Activated CD4-positive, CD25-positive, alpha-beta regulatory T cell treated with anti-CD3 and anti-CD28 coated beads, Interleukin-2, amount 50 U/mL, for 16 hours (primary cell): ENCODE measurements at places on chromosomes 13 and 19.

DNA sequence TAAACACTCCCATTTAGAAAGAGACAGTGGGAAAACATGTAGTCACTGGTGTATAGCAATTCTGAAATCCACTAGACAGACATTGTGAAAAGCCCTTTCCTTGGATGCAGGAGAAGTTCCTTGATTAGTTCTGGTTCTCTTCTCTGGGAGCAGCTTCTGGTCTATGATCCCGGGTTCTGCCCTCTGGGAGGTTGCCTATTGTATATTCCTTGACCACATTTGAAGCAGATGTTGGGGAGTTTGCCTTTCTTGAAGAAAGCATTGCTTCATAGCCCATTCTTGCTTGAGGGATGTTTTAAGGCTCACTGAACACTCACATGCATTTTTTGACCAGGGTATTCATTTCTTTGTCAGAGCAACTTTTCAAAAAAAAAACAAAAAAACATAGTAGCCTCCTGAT is 211.9 kb downstream of the NDFIP2 start:
- no peak for DNase-seq

DNA sequence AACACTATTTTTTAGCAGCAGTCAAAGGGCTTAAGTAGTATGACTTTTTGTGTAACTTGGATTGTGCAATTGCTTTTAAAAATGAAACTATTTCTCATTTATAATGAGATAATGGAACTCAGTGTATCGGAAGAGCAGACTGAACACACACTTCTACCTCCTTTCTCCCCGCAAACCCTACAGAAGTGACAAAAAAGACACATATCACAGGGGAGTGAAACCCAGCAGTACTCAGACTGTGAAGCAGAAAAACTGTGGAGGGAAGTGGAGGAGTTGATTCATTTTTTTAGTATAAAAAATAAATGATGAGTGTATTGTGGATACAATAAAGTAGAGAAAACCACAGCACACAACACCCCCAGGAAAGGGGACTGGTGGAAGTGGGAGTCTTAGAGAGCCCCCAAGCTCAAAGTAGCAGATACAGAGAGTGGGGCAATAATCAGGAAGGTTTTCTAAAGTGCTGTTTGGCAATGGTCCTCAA is 9.7 kb downstream of the LPAR6 start:
- DNase-seq: no peak

DNA sequence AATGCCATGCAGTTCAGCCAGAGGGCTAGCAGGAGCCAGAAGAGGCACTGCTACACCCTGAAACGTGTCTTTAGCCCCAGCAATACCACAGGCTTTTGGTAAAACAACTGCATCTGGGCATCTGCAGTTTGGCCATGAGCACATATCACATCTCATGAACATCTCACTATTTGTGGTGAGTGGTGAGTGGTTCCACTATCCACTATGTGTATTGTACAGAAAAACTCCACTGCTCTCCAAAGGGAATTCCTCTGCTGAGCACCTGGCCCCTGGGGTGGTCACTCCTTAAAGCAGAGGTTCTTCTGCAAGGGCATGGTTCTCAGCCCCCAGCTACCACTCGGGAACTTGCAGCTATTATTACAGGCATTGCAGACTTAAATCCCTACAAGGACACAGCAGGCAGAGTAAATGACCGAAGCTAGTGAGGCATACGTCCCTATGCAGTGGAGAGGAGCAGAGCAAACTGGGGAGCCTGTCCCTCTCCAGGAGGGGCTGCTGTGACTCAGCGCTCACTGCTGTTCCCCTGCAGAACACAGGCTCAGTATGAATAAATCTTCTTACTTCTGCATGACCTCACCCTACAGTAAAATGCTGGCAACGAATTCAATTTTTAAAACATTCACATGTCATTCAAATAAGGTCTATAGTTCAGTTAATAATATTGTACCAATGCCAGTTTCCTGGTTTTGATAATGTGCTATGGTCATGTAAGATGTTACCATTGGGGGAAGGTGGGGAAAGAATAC is 332.4 kb upstream of the ZNF507 start:
- DNase-seq: no peak

DNA sequence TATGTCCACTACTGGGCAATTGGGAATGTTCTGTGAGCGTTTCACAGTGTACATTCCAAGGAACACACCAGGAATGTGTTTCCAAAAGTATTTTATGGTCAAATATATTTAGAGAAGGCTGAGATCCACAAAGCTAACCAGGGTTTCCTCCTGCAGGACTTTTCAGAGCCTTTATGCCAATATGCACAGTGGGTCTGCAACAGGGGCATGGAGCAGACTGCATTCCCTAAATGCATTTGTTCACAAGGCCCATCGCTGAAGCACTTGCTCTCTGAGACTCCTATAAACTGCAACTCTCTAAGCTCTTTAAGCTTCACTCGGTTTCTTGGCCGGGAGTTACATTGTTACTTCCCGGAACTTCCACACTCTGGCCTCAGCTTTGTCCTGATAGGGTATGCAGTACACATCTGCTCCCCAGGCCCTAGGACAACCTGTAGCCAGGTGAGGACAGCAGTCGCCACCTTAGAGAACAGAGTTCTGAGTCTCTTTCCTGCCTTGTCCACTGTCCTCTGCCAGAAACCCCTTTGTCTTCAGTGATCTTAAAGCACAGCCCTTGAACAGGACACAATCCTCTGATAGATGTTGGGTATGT is 33.5 kb downstream of the FBN3 start:
- no peak for DNase-seq

GRCh38 chr13:110046811-110047210 is 260.1 kb downstream of the COL4A1 start:
- no peak for DNase-seq

DNA sequence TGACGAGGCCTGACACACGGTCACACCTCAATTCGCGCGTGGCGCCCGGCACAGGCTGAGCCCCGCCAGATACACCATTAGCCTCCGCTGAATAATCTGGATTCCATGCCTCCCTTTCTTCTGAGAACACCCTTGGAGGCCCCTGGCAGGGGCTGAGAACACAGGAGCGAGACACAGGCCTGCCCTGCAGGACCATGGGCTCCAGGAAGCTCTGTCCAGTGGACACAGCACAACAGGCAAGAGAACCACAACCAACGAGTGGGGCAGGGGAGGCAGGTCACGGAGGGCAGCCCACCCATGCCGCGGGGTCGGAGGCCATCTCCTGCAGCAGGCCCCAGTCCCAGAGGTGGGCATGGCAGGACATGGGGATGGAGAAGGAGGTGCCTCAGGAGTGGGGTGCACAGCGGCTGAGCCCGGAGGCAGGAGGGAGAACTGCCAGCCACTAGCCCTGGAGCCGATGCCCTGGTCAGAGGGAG is 75.8 kb upstream of the C13orf46 start:
- no peak for DNase-seq

DNA sequence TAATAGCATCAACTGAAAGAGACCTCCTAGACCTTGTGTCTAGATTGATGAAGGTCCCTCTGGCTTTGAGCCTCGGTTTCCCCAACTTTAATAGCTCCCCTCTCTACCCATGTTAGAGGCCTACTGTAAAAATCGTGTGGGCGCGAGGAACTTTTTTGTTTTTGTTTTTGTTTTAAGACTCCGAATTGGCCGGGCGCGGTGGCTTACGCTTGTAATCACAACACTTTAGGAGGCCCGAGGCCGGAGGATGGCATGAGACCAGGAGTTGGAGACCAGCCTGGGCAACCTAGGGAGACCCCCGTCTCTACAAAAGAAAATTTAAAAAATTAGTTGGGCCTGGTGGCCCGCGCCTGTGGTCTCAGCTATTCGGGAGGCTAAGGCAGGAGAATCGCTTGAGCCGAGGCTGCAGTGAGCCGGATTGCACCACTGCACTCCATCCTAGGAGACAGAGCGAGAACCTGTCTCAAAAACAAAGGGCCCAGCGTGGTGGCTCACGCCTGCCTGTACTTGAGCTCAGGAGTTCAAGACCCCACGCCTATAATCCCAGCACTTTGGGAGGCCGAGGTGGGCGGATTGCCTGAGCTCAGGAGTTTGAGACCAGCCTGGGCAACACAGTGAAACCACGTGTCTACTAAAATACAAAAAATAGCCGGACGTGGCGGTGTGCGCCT is 858 bp upstream of the PPP6R1 start:
- no peak for DNase-seq

DNA sequence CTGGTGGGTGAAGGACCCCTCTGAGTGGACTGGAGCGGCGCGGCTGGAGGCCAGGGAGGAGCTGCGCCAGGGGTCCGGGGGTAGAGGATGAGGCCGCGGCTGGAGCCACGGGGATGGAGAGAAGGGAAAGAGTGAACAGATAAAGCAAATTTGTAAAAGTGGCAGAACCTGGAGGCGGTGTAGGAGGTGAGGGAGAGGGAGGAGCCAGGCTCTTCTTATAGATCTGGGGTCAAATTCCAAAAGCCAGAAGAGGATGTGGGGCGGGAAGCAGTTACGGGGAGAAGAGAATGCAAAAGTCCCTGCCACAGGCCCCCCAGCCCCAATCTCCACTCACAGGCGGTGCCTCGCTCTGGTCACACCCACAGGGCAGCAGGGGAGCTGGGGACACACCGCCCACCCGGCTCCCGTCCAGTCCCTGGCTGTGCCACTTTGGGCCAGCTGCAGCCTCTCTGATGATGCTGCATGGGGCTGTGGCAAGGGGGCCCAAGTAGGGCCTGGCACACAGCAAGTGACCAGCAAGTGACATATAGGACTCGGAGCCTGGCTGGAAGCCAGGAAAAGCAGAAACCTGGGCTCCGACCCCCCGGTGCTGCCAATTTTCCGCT is 11.1 kb downstream of the LRRC4B start:
- DNase-seq: no peak

DNA sequence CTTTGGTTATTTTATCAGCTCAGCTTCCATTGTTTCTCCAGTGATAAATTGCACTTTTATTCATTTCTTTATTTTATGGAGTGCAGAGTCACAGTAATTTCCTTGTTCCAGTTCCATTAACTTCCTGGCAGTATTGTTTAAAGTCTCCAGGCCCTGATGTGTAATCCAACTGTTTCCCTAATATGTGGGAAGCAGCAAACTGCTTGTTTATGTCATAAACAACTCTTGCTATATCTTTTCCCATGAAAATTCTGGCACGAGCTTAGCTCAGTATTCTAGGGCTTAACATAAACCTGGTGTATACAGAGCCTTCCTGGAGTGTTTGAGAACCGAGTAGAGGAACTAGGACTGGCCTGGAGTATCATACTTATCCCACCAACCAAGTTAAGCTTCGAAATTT is 83.5 kb upstream of the ARGLU1 start:
- no peak for DNase-seq

GRCh38 chr13:29883941-29884518 is 33.6 kb upstream of the UBL3 start:
- DNase-seq: no peak

GRCh38 chr19:44741841-44742329 is 6.6 kb upstream of the BCL3 start:
- no peak for DNase-seq

DNA sequence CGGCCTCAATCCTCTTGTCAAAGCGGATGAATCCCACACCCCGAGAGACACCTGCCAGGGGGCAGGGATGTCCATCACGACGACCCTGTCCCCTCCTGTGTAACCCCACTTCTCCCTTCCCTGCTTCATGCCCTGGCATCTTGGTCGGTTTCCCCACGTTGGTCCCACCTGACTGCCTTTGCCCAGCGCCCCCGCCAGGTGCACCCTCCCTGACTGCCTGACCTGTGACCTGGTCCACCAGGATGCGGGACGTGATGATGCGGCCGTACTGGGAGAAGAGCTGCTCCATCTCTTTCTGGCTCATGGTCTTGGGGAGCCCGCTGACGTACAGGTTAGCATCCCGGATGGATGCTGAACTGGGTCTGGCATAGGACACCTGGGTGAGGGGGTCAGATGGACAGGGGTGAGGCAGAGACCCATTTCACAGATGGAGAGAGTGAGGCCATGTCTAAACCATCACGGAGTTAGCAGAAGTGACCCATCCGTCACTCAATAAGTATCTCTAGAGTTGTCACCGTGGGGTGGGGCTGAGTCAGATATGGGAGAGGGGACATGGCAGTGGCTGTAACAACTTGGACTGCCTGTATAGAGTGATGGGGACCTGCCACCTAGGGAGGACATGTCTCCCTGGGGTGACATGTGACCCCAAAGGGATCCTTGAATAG is 22.5 kb downstream of the ELAVL3 start:
- no peak for DNase-seq

DNA sequence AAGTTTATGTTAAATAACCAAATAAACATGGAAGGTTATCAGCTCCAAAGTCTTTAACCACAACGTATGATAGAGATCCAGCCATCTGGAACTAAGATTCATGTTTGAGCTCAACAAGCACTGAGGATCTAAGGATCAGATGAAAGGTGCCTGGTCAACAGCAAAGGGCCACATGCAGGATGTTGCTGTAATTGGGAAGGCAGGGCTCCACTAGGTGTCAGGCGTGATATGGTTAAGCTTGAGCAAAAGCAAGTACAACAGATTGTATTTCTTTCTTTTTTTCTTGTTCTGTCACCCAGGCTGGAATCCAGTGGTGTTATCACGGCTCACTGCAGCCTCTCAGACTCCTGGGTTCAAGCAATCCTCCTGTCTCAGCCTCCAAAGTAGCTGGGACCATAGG is 12.0 kb downstream of the EBPL start:
- no peak for DNase-seq
